Stimulated activated CD4-positive, alpha-beta T cell treated with anti-CD3 and anti-CD28 coated beads, Interleukin-15, amount 100 ng/mL, for 1 hour (primary cell): ENCODE measurements at places on chromosomes 6 and 20.

GRCh38 chr6:64221776-64222175 is 586.2 kb downstream of the PHF3 start:
- DNase-seq: no peak

DNA sequence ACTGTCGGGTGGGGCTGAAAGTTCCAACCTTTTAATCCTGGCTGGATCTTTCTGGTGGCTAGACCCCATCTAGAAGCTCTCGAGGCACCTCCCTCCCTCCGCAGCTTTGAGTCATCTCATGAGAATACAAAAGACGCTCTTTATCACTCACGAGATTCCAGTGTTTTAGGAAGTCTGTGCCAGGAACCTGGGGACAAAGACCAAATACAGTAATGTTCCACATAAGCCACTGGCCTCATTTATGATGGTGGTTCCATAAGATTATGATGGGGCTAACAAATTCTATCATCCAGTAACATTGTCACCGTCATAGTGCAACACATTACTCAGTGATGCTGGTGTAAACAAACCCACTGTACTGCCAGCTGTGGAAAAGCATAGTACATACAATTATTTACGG is 48.7 kb downstream of the NCOA7 start:
- DNase-seq: no peak

DNA sequence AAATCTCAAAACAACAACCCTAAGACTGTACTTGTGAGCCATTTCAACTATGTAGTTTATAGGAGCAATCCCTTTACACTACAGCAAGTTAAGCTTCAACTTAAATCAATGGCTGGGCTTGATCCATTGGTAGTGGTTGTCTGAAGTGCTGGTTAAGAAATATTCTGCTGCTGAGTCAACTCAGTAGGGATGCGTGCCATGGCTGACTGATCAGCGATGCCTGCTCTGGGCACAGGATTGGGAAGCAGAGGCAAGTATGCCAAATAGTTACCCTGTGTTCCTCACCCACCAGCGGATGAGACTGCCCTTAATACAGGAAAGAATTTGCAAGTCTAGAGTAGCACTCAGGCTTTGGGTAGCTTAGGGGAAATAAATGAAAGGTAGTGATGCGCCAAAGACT is 41.5 kb downstream of the GCM1 start:
- no peak for DNase-seq

DNA sequence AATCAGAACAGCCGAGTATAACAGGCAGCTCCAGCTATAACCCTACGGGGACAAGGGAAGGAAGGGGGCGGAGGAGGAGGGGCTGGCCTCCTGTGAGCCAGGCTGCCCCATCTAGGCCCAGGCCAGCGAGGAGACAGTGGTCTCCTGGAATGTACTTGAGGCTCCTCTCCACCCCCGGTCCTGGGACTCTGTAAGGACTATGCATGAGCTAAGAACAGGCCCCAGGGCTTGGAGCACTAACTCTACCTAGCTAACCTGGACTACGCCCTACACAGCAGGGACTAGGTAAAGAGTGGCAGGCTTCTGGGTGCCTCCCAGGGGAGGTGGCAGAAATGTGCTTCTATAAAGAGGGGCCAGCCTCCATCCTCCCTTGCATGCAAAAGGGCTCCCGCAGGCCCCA is 8.9 kb downstream of the KCNK15 start:
- no peak for DNase-seq

- no peak for DNase-seq
Observed at GRCh38 chr6:3898265-3898994, 49.3 kb downstream of the FAM50B start.

- DNase-seq: no peak
Observed at GRCh38 chr6:145809211-145809610, 5.4 kb downstream of the FBXO30 start.

DNA sequence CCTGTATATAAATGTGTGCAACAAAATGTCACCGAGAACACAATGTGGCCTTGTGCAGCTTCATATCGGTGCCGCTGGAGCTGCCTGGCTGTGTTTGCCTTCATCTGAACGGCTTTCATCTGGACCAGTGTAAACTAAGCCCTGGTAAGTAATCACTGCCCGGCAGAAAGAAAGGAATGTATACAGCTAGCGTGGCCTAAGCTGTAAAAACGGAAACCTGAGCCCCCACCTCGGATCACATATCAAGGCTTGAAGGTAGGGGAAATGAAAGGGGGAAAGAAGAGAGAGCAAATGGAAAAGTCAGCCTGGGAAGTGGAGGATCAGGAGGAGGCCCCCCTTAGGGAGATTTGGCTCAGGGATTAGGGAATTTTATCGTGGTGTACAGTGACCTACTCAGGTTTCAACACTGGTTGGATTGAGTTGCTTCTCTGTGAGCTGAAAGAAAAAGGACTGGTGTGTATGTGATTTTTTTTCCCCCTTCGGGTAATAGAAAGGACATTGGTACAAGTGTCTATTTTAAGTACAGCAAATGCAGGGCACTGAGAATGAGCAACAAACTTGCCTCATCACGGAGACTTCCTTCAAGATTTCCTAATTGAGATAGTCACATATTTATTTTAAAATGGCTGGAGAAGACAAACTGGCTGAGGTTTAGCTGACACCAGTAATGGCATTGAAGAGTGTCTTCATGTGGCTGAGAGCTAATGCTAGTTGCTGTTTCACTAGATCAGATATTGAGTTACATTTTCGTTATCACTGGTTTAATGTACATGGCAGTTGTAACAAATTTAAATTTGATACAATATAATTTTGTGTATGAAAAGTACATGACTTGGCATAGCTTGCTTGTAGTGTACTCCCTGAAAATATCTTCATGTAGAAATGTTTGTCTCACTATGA is 3.5 kb downstream of the SOBP start:
- DNase-seq: no peak
